ENCODE measurements at places on chromosomes 4 and X.

- DNase-seq = no peak
Observed at GRCh38 chr4:76459291-76459723, 24.3 kb downstream of the SHROOM3 start.

GRCh38 chrX:23726191-23726590 lies 16.9 kb downstream of the ACOT9 start:
- DNase-seq = no peak

GRCh38 chrX:15515931-15516330 lies 15.3 kb downstream of the BMX start:
- DNase-seq = no peak

GRCh38 chr4:105978684-105979296 lies 83.5 kb downstream of the NPNT start:
- no peak for DNase-seq

DNA sequence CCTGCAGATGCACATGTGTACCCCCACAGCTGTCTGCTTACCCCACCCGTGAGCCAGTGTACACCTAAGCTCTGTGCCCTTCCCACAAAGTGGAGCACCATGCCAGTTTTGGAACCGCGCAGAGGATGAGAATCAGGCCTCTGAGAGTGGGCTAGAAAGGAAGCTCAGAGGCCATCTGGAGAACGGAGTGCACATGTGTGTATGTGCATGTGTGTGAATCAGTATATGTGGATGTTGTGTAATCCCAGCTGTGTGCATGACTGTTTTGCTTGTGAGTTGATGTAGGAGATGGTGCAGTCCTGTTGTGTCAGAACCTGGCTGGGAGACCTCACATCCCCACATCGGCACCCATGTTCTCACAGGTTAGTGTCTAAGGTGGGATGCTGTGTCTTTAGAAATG lies 93.0 kb downstream of the DRD5 start:
- DNase-seq = no peak

- peak; percentile 54 for DNase-seq
Observed at GRCh38 chr4:104592183-104592582, 97.5 kb upstream of the CXXC4 start.

- DNase-seq = no peak
Observed at GRCh38 chr4:145823743-145824142, 114.9 kb downstream of the ZNF827 start.

DNA sequence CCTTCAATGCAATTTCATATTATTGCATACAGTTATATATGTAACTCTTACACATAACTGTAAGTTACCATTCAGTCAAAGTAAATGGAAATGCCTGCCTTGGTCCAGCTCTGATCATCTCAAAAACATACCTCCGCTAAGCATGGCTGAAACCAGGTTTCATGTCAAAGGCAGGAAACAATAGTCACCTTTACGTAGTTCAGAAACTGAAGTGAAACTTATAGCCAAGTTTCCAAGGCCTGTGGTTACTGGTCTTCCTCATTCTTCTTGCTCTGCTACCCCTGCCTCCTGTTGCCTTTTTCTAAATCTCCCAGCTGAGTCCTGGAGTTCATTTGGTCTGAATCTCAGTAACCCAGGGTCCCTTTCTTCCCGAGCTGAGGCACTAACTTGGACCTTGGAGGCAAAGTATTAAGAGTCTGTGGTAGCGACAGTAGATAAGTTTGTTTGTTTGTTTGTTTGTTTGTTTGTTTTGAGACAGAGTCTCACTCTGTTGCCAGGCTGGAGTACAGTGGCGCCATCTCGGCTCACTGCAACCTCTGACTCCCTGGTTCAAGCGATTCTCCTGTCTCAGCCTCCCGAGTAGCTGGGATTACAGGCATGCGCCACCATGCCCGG lies 30.8 kb downstream of the DAPP1 start:
- DNase-seq = no peak

DNA sequence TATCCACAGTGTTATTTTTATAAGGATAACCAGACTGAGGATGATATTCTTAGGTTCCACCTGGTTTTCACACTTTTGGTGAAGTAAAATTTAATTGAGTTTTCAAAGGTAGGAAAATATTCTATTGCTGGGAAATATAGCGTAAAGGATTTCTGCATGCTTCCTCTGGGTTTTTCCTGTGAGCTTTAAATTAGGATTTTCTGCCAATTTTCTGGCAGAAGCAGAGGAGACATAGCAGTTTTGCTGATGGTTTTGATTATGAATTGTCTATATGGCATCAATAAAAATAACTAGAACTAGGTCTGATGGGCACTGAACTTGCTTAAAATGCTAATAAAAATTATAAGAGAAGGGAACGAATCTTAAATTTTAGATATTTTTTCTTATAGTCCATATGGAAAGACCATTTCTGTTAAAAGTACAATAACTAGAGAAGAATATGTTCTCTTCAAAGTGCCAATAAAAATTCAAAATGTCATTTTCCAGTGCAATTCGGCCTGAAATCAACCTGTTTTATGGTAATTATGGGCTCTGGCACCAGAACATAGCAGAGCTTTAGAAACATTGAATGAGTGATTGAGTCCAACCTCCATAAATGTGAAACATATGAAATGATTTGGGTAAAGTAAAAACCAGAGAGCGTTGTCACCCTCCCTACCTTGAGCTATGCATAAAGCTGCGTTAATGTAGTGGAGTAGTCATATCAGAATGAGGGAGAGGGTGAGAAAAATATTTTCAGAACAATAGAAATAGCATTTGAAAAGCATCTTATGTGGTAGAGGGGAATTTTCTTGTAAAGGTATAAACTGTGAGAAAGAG lies 279.7 kb downstream of the SPRY1 start:
- no peak for DNase-seq

DNA sequence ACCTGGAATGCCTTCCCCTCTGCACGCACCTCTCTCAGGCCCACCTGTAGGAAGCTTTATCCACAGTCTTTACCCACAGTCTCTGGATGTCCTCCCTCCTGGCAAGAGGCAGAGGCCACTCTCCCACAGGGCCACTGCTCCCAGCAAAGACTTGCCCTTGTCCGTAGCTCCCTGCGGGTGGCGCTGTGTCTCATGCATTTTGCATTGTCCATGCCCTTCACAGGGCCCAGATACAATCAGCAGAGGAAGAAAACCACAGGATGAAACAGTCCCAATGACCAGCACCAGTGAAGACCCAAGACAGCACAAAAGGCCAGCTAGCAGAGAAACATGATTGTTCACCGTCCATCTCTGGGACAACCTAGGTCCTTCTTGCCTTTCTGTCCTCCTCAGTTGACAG lies 2.1 kb upstream of the NSG1 start:
- DNase-seq = no peak

DNA sequence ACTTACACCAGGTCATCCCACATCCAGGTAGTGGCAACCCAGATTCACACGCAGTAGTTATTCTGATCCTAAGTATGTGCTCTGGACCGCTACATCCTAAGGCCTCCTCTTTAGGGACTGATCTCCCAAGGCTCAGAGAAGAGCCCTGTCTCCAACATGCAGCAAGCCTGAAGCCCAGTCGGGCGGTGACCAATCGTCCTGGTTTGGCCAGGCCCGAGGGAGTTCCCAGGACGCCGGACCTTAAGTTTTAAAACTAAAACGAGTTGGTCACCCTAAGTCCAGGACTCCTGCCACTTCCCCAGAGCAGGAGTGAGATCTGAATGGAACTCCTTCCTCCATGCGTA lies 385 bp downstream of the LYAR start:
- DNase-seq = no peak

DNA sequence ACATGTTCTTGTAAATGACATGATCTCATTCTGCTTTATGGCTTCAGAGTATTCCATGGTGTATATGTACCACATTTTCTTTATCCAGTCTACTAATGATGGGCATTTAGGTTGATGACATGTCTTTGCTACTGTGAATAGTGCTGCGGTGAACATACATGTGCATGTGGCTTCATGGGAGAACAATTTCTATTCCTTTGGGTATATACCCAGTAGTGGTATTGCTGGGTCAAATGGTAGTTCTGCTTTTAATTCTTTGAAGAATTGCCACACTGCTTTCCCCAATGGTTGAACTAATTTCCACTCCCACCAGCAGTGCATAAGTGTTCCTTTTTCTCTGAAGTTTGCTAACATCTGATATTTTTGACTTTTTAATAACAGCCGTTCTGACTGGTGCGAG lies 1080.3 kb downstream of the CCSER1 start:
- no peak for DNase-seq

DNA sequence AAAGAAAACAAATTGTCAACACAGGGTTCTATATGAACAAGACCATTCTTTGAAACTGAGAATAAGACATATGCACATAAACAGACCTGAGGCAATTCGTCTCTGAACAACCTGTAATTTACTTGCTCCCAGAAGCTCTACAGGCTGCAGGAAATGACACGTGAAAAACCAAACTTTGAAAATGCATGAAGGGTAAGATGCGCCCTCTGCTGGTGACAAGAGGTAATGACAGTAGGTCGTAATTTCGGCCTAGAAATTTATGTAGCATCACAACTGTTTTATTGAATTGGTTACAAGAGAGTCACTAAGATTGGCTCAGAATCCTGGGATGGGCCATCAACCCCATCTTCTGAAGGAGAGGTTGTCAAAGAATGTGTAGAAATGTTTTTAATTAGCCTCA lies 276.5 kb downstream of the PPP4R3C start:
- DNase-seq = no peak

DNA sequence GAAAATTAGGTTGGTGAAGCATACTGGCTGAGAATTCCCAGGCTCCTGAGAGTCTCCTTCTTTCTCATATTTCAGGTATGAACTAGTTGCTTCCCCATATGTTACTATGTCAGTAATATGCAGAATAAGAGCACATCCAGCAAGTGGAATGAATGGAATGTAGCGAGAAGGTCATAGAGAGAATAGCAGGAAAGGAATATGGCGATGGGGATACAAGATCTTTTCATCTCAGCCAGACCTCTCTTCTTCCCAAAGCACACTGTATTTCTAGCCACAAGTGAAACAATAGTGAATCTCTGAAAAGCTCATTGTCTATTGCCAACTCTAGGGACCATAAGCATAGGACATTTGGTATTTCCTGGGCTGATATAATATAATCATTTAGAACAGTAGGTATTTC lies 54.6 kb upstream of the MMAA start:
- no peak for DNase-seq

DNA sequence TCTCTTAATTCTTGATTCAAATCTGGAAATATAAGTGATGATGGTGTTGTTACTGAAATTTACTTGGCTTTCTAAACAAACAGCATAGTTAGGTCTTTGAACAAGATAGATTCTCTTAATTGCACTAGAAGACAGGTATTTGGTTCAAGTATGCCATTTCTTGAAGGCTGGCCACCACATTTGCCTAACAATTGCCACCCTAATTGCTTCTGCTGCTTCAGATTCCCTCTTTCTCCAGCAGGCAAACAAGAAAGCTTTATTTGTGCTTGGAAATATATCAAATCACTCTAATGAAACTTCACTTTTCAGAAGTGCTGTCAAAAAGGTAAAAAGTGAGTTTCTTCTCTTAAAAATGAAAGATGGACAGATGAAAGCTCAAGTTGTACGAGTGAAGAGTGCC lies 418.6 kb downstream of the INPP4B start:
- DNase-seq = no peak

DNA sequence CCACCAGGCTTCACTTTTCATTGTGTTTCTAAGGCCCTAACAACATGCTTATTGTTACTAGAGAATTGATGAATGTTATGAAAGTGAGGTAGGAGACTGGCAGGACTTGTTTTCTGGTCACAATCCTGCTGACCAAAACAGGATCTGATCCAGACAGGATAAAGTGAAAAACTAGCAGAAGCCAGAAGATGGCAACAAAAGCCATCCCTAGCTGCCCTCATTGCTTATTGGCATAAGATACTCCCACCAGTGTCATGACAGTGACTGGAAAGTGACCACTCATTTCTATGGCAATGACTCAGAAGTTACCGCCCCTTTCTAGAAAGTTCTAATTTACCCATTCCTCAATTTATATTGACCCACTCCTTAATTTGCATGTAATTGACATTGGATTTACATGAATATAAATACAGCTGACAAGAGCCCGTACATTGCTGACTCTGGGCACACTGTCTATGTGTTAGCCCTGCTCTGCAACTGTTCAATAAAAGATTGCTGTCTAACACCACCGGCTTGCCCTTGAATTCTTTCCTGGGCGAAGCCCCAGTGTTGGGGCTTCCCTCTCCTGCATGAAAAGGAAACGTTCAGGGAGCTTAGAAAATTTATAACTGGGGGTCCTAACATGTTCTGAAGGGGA lies 30.0 kb upstream of the FGG start:
- no peak for DNase-seq

DNA sequence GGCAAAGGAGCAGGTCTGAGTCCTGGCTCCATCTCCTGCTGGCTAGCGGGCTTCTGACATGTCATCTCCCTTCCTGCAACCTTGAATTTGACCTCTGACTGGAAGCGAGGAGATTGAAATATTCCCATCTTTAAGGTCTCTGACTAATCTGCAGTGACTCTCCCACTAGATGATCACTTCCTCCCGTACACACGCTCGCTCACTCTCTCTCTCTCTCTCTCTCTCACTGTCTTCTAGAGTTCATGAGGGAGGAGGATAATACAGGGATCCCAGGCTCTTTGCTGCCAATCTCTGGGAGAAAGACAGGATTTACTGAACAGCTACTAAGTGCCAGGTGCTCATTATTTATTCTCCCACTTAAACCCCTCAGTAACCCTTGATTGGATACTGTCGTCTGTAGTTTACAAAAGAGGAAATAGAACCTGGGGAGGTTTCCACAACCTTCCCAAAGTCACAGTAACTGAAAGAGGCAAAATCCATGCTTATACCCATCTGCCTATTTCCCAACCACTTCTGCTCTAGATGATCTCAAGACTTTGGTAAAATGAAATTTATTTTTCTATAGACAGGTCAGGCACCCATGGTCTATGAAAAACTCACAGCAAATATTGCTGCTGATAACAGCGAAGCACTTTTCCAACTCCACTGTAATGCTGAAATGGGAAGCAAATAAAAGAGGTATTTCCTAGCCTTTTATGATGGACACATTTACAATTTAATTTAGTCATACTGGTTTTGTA lies 193.5 kb upstream of the C1QTNF7 start:
- no peak for DNase-seq

GRCh38 chr4:104596189-104596588 lies 101.5 kb upstream of the CXXC4 start:
- no peak for DNase-seq

DNA sequence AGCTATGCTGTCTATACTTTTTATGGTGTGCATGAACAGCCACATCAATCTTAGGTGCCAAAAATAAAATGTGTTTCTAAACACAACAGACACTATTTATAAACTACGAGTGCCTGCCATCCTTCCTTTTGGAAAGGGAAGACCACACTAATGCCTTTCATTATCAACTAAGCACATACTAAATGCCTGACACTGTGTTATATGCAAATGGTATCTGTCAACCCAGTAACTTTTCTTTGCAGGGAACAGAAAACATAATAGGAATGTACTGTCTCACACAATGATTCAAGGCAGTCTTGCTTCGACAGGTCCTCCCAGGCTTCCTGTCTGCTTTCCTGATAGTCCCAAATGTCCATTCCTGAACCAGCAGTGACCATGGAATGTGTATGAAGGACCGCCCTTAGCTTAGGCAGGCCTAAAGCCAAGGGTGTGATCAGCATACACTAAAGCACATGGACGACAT lies 43.8 kb downstream of the ADGRA3 start:
- no peak for DNase-seq

GRCh38 chrX:154091678-154092077 lies 5.8 kb downstream of the MECP2 start:
- DNase-seq = no peak
